ENCODE measurements at places on chromosomes 7 and 10.

- DNase-seq, result no peak
These were observed 126.9 kb downstream of the SLC16A9 start for GRCh38 chr10:59582780-59583179.

- no peak for DNase-seq
These were observed 4.6 kb downstream of the ZNF680 start for GRCh38 chr7:64558323-64558705.

- no peak for DNase-seq
These were observed 1.5 kb upstream of the SHH start for GRCh38 chr7:155813546-155814315.

DNA sequence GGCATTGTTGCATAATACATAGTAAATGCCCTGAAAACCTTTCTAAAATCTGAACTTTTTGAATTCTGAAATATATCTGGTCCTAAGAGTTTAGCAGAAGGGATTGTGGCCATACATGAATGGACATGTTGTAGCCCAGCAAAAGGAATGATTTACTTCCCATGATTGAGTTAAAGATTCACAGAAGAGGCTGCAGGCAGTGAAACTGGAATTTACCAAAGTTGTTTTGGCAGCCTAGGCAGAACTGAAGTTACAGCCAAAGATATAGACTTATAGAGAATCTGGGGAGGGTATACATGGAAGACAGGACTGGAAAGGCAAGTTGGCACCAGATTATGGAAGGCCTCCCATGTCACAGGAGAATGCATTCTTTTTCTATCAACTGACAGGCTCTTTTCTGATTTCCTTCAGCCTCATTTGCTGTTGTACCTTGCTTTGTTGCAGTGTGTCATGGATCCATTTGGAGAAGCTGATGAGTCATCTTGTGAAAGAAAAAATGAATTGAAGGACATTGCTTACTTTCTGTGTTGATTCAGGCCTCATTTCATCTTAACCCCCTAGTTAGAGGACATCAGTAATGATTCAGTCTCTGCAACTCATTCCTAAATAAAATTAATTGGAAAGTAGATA lies 356.2 kb upstream of the LRGUK start:
- no peak for DNase-seq

GRCh38 chr10:30980951-30981616 lies 50.6 kb downstream of the ZNF438 start:
- DNase-seq, result no peak

- peak; percentile 50 for DNase-seq
These were observed 214.0 kb upstream of the PRSS1 start for GRCh38 chr7:142535123-142535779.

- no peak for DNase-seq
These were observed 13.9 kb downstream of the PCLO start for GRCh38 chr7:83148776-83149175.

GRCh38 chr7:22390516-22390915 lies 33.6 kb upstream of the RAPGEF5 start:
- DNase-seq, result no peak

GRCh38 chr10:43386549-43386948 lies 15.1 kb downstream of the FXYD4 start:
- no peak for DNase-seq

GRCh38 chr7:122528879-122529481 lies 169.9 kb downstream of the RNF133 start:
- no peak for DNase-seq

- no peak for DNase-seq
These were observed 219.0 kb upstream of the ZMIZ1 start for GRCh38 chr10:78849731-78850130.

DNA sequence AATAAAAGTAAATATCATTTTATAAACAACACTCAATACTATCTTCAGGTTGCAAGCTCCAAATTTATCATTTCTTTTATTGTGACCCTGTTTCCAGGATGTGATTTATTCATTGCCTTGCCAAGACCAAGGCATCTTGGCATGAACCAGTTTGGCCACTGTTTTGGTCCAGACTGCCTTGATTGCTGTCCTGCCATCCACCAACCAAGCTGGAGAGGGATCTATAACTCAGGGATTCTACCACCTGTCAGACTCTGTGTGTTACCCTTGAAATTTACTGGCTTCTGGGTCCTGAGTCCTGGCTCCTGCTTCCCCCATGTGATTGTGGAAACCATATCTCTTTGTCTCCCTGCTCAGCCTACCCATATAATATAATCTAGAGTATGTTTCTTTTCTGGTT lies 343.0 kb downstream of the GPAM start:
- no peak for DNase-seq

- DNase-seq, result no peak
These were observed 1.3 kb downstream of the HELLS start for GRCh38 chr10:94546901-94547185.
